Heart left ventricle (tissue), 16 donors: ENCODE measurements at places on chromosomes 7 and 10. TPM values are rescaled to one million over a fixed set of nuclear protein-coding genes. Genes with fewer than 3 reads are reported as not detected.

Gene LIPA
- 22.1 TPM for polyA plus RNA-seq

Gene NYAP1
- 0.50 TPM for polyA plus RNA-seq

Gene ECHDC3
- polyA plus RNA-seq: 30.2 TPM

DNA sequence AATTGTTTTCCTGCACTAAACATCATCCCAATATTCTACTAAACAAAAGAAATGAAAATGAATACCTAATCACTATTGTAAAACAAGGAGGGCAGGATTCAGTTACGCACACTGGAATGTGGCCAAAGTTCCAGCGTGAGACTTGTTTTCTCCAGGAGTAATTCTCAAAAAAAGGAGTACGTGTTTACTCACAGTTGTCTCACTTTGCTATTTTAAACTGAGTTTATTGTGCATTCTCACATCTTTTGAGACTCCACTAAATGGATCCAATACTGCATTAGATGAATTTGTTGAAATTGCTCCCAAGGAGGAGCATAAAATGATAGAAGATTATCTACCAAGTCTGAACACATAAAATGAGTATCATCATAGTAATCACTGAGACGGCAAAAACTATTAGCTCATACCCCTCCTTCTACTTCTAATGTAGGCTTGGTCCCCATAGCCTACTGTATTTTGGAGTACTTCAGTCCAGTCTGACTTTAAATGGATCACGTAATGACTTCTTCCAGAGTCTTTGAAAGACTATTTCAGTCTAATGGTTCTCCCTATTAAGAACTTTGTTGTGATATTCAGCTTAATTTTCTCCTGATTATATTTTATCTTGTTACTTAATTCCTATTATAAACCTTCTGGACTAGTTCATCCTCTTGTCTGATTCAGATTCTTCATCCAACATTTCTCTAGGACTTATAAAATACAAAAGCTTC lies 3.8 kb downstream of the GRM3 start:
- DNase-seq: no peak
- H3K36me3 ChIP-seq: no peaks in the 10 kb centered on the region
- H3K4me3 ChIP-seq: no peak overlapping the region
- peaks cover 19% of the 10 kb centered on the region for H3K4me1 ChIP-seq
- no peak overlapping the region for H3K27ac ChIP-seq
- H3K27me3 ChIP-seq: peaks cover 17% of the 10 kb centered on the region

DNA sequence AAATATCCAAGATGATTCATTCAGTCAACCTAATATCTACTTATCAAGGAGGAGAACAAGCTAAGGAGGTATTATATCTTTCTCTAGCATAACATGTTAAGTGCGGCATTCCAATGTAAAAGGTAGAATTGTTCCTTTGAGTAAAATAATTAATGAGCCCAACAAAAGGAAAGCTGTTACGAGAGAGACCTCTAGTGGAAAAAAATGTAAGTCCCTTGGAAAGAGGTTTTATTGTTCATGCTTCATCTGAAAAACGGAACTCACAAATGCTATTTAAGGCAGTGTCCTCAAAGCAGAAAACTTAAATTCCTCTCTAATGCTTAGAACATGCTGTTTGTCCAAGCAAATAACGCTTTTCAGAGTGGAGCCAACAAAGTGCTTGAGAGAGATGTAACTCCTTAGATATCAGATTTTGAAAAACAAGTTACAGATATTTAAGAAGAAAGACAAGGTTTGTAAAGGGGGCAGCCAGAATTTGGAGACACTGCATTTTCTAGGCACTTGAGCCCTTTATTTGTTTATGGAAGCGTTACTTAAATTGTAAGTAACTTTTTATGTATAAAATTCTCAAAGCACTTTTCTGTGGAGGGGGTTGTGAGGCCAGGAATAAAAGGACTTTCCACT lies 119.9 kb downstream of the TFEC start:
- no peaks in the 10 kb centered on the region for H3K4me1 ChIP-seq
- no peak overlapping the region for H3K27ac ChIP-seq
- H3K4me3 ChIP-seq: no peak overlapping the region
- H3K27me3 ChIP-seq: no peaks in the 10 kb centered on the region
